Peyer's patch (tissue), 4 donors: ENCODE measurements at places on chromosomes 2 and 18. TPM values are rescaled to one million over a fixed set of nuclear protein-coding genes. Genes with fewer than 3 reads are reported as not detected.
A peak's percentile ranks its signal among the peaks of the same experiment; 100 is the strongest.

GRCh38 chr2:206353685-206354084 is 79.2 kb downstream of the ZDBF2 start:
- no peaks in the 10 kb centered on the region for H3K36me3 ChIP-seq
- H3K4me3 ChIP-seq = no peak overlapping the region
- no peaks in the 10 kb centered on the region for H3K27me3 ChIP-seq
- DNase-seq = no peak
- no peak overlapping the region for H3K27ac ChIP-seq

DNA sequence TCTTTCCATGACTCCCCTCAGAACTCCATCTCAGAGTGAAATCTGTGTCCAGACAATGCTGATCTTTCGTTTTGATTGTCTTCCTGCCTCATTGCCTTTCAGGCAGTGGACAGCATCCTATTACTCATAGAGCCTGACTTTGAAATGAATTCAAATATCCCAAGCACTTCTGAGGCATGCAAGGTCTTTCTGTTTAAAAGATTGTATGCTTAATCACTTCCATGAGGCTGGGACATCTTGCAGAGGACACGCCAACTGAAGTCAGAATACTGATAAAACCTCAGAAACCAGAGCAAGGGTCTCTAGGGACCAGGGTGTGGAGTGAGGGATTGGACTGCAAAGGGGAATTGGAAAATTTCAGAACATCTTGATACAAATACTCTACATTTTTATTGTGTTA is 836.5 kb upstream of the ID2 start:
- H3K36me3 ChIP-seq = no peaks in the 10 kb centered on the region
- no peaks in the 10 kb centered on the region for H3K27me3 ChIP-seq
- DNase-seq = no peak
- no peaks in the 10 kb centered on the region for H3K4me1 ChIP-seq
- no peak overlapping the region for H3K27ac ChIP-seq
- no peak overlapping the region for H3K4me3 ChIP-seq

DNA sequence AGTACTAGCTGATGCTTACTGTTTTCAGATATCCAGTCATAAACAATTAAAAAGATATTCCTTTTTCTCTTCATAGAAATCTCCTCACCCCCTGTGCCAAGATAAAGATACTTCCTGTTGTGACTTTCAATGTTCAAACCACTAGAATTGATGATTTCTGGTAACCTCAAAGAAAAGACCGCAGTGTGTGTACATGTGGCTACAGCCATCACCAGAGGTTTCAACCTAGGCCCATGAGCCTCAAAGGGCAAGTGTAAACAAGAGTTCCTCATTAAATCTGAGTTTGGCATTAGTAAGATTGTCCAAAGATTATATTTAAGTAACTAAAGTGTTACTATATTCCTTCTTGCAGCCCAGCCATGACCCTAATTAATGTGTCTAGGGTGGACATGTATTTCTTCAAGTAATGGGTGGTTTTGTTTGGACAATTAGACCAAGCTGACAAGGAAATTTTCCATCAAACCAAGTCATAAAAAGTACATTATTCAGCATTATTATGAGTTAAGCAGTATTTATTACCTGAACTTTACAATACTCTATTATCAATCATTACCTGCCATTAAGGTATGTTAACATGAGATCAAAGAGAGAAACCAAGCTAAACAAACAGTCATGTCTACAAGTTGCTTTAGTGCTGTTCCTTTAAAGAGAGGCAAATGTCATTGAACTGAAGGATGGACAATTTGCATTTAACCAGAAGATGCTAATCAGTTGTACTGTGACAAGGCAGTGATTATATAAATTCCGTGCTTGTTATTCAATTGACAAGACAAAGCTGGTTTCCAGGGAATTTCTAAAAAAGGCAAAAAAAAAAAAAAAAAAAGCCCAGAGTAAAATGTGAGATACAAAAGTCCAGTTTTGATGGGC is 382.7 kb downstream of the LNPK start:
- no peak overlapping the region for H3K4me3 ChIP-seq
- H3K27me3 ChIP-seq = no peaks in the 10 kb centered on the region
- H3K36me3 ChIP-seq = no peaks in the 10 kb centered on the region
- no peak overlapping the region for H3K27ac ChIP-seq
- no peaks in the 10 kb centered on the region for H3K4me1 ChIP-seq
- no peak for DNase-seq

DNA sequence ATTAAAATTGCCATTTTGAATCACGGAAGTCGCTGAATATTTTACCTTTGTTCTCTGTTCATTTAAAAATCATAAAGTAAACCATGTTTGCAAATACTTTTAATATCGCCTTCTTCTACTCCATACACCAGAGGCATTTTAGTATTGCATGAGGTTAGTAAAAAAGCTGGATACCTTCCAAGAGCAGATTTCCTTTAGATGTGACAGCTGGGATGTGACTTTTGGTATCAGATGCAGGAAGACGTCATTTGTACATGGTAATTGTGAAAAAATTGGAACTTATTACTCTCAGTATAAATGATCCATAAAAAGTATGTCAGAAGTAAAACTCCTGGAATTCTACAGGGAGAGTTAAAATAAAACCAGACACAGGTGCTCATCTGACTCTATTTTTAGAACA is 89.5 kb downstream of the SLC4A10 start:
- no peak overlapping the region for H3K27ac ChIP-seq
- H3K36me3 ChIP-seq = no peaks in the 10 kb centered on the region
- H3K4me1 ChIP-seq = no peaks in the 10 kb centered on the region
- no peak overlapping the region for H3K4me3 ChIP-seq
- no peaks in the 10 kb centered on the region for H3K27me3 ChIP-seq

DNA sequence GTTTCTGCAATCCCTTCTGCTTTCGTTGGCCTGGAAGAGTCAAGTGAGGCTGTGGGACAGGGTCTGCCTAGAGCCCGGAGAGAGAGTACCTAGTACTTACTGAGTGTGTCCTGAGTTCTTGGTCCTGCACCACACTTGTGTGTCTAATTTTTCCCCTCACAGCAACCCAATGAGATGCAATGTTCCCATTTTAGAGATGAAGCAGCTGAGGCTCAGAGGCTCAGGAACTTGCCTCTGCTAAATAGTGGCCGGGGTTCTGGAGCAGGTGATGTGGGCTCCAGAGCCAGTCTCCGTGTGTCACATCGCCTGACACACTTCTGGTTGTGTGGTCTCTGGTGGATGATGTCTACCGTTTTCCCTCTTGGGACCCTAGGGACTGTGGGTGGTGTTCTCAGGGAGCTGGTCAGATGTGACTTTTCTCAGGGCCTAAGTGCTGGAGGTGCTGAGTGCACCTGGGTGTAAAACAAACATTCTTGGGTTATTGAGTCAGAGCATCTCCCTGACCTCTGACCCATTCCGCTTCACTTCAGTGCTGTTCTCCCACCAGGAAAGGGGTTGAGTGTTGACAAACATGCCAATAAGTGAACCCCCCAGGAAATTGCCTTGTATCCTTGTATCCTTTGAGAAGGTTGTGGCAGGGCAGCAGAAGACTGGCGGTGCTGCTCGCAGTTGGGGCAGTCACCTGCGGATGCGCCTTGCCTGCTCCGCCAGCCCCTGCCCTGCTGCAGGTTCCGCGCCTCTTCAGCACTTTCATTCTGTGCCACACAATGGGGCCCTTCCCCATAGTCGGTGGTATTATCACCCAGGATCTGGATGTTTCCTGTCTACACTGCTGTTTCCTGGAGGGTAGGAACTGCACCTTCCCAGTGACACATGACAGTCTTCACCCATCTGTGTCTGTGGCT is 32.1 kb downstream of the HK2 start:
- H3K4me1 ChIP-seq = no peaks in the 10 kb centered on the region
- DNase-seq = no peak
- H3K36me3 ChIP-seq = no peaks in the 10 kb centered on the region
- H3K4me3 ChIP-seq = no peak overlapping the region
- no peak overlapping the region for H3K27ac ChIP-seq

- H3K4me3 ChIP-seq = no peak overlapping the region
- H3K27me3 ChIP-seq = no peaks in the 10 kb centered on the region
- H3K27ac ChIP-seq = no peak overlapping the region
Measured at GRCh38 chr2:95055262-95055661, 29.8 kb downstream of the MAL start.

DNA sequence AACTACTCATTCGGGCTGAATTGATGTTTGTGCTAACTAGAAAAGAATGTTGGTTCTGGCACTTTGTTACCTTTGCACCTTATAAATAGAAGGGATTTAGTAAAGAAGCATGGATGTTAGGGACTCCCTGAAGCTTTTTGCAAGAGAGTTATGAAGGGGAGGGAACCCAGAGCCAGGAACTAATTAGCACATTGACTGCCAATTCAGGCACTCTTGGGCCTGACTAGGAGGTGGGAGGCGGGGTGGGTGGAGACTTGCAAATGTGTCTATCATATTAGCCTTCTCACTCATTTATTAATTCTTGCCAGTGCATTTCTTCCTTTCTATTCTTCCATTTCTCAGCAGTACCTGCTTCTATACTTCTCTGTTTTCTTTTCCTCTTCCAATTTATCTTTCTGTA is 1022.4 kb downstream of the TMEM182 start:
- no peak overlapping the region for H3K4me3 ChIP-seq
- H3K27ac ChIP-seq = no peak overlapping the region
- no peaks in the 10 kb centered on the region for H3K4me1 ChIP-seq
- no peak for DNase-seq

GRCh38 chr2:74887960-74888700 is 54.2 kb downstream of the HK2 start:
- no peaks in the 10 kb centered on the region for H3K27me3 ChIP-seq
- no peaks in the 10 kb centered on the region for H3K36me3 ChIP-seq
- H3K4me1 ChIP-seq = no peaks in the 10 kb centered on the region
- no peak overlapping the region for H3K27ac ChIP-seq

DNA sequence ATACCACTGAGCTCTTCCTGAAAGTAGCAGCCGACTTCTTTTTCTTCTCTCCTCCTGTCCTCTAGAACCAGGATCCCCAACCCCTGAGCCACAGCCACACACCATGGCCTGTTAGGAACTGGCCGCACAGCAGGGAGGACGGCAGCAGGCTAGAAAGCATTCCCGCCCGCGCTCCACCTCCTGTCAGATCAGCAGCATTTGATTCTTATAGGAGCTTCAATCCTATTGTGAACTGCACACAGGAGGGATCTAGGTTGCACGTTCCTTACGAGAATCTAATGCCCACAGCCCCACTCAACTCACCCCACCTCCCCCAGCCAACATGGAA is 179.1 kb upstream of the SH3BP4 start:
- no peak overlapping the region for H3K4me3 ChIP-seq
- no peaks in the 10 kb centered on the region for H3K4me1 ChIP-seq
- H3K27me3 ChIP-seq = no peaks in the 10 kb centered on the region
- no peak overlapping the region for H3K27ac ChIP-seq
- DNase-seq = no peak
- no peaks in the 10 kb centered on the region for H3K36me3 ChIP-seq

GRCh38 chr18:57744211-57744694 is 58.9 kb downstream of the ATP8B1 start:
- H3K27me3 ChIP-seq = no peaks in the 10 kb centered on the region
- no peak for DNase-seq
- H3K36me3 ChIP-seq = no peaks in the 10 kb centered on the region
- no peak overlapping the region for H3K27ac ChIP-seq

- no peaks in the 10 kb centered on the region for H3K36me3 ChIP-seq
- no peak overlapping the region for H3K4me3 ChIP-seq
- no peak overlapping the region for H3K27ac ChIP-seq
- peak; percentile 90 for DNase-seq
Measured at GRCh38 chr2:70328921-70329561, 27.2 kb upstream of the FAM136A start.

- DNase-seq = no peak
- H3K36me3 ChIP-seq = no peaks in the 10 kb centered on the region
- H3K27me3 ChIP-seq = no peaks in the 10 kb centered on the region
- H3K4me3 ChIP-seq = no peak overlapping the region
- H3K27ac ChIP-seq = peak overlapping the region; percentile 48
Measured at GRCh38 chr2:160411167-160411566, 82.4 kb downstream of the RBMS1 start.

DNA sequence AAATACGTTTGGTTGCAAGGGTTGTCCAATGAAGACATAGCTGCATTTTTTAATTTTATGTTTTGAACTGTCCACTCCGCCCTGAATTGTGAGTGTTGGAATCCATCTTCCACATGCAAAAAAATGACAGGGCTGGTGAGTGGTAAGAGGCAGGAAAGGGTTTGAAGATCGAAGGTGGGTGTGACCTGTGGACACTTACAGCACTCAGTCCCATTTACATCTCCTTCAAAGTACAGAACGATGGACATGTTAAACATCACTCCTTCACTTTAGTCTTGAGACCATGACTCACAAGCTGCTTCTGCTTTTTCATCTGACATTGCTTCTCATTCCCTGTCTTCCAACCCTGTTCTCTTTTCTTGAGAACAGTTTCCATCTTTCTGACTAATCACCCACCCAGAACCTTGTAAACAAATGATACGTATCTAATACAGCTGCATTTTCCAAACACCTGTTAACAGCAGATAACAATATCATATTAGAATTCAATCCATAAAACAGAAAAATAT is 179.3 kb downstream of the ZNF516 start:
- no peaks in the 10 kb centered on the region for H3K27me3 ChIP-seq
- no peak for DNase-seq
- no peaks in the 10 kb centered on the region for H3K36me3 ChIP-seq
- H3K4me3 ChIP-seq = no peak overlapping the region
- H3K4me1 ChIP-seq = no peaks in the 10 kb centered on the region
- H3K27ac ChIP-seq = no peak overlapping the region

GRCh38 chr2:22944143-22944542 is 440.8 kb upstream of the KLHL29 start:
- no peak overlapping the region for H3K4me3 ChIP-seq

The MEIS1 gene
- total RNA-seq = 7.2 TPM

The UGT1A9 gene
- total RNA-seq = 15.8 TPM

The RAB6C gene
- total RNA-seq = not detected

The FZD7 gene
- total RNA-seq = 14.2 TPM
